ENCODE measurements at places on chromosomes 2 and 18.

DNA sequence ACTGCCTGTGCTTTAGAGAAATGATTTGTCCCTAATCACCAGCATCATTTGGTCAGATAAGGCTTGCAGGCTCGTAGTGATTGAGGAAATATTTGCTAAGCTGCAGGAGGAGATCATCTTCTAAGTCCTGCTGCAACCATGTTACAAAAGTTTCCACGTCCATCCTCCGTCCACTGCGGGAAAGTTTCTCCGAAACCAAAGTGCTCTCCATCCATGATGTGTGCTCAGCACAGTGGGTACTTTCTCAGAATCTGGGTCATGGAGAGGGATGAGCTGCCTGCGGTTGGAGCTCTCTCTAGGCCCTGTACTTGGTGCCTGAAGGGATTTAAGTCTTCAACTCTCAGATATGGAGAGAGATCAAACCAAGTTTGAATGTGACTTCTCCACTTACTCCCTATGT lies 39.3 kb downstream of the IL1RL2 start:
- DNase-seq: no peak

GRCh38 chr2:232261776-232262175 lies 116.8 kb upstream of the ALPP start:
- DNase-seq: no peak

DNA sequence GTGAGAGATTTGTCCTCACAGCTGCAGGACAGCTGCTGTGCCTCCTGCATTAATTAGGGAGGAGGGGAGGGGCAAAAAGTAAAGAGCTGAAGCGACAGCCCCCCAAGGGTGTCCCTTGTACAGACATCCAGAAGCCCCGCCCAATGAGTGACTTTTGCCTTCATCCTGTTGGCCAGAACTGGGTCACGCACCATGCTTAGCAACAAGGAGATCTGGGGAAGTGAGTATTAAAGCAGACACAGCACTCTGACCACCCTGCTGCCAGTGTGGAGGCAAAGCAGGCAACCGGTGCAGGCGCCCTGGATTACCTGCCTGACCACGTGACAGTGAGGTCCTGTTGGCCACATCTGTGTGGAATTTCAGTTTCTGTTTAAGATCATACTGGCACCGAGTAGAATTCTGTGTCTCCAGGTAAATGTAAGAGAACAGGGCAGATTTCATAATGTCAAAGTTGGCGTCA lies 21.5 kb upstream of the BIN1 start:
- DNase-seq: no peak

GRCh38 chr2:20224716-20225293 lies at the start of gene SDC1:
TSS of gene SDC1 (minus strand) at chr2:20225130. CDS start at chr2:20224867, 263 bp downstream.
- DNase-seq: no peak
